ENCODE measurements at places on chromosomes 16 and 17. TPM values are rescaled to one million over a fixed set of nuclear protein-coding genes. Genes with fewer than 3 reads are reported as not detected.

- no peak for DNase-seq
Measured at GRCh38 chr17:38893607-38894006, 23.7 kb downstream of the LASP1 start.

- no peak for DNase-seq
Measured at GRCh38 chr16:565419-566330, 1.1 kb upstream of the NHLRC4 start.

DNA sequence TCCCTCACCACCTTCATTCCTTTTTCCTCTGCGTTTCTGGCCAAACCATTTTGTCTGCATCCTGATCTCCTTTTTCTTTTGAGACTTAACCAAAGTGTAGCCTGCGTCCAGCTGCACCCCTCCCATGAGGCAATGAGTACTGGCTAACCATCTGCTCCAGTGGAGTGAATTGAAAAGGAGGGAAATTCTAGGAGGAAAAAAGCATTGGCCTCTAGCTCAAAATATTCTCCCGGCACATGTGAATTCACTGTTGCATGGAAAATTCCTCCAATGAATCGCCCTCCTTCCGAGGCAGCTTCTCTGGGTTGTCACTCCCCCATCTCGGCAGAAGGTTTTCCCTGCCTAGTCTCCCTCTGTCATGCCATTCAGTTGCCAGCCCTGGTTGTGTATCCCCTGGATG is 5.6 kb downstream of the RAP1GAP2 start:
- DNase-seq, result no peak

DNA sequence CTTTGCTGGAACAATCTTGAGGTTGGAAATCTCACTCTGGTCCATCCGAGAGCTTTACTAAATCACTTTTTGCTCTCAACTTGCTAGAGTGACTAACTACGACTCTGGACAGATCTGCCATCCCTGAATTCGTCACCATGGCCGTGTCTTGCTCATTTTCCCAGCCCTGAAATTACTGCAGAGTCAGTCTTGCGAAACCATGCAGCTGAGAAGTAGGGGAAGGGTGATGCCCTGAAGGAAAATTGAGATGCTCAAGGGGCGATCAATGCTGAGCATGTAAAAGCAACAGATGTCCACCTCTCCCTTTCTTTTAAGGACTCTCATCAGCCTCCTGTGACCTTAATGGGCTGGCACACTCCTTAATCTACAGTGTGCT is 18.8 kb downstream of the PCTP start:
- no peak for DNase-seq

GRCh38 chr17:74387365-74388218 is 20.3 kb downstream of the GPR142 start:
- DNase-seq, result no peak

- DNase-seq, result no peak
Measured at GRCh38 chr17:43645765-43646481, 15.8 kb downstream of the MEOX1 start.

DNA sequence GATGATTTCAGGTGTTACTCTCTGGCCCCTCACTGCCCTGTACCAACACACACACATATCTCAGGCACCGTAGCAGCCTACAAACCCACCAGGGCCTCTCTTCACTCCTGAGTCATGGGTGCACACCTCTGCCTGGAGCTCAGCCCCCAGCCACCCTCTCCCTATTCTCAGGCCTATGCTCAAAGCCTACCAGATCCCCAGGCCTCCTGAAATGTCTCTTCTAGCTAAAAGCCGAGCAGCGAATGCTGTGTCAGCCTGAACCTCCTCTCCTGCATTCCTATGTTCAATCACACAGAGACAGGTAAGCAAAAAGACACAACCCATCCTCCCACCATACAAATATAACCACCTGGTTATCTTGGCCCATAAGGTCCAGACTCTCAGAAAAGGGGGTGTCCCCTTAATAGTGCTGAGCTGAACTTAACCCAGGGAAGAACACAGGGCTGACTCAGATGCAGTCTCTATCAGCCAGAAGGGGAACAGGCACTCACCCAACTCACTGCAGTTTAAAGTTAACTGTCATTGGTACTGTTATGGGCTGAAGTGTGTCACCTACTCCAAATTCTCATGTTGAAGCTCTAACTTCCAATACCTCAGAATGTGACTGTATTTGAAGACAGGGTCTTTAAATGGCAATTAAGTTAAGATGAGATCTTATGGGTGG is 62.0 kb upstream of the TEKT3 start:
- DNase-seq, result no peak

CCL13 gene
- total RNA-seq, result 7.3 TPM

PYY gene
- total RNA-seq, result 61.2 TPM

CLTC gene
- 295 TPM for total RNA-seq

TUBB3 gene
- total RNA-seq, result 4.2 TPM

WFDC1 gene
- 12.3 TPM for total RNA-seq

NSMCE1 gene
- 44.4 TPM for total RNA-seq

TERF2IP gene
- total RNA-seq, result 30.0 TPM

C17orf50 gene
- total RNA-seq, result not detected

TEX2 gene
- total RNA-seq, result 32.9 TPM

ESRP2 gene
- total RNA-seq, result 87.5 TPM

WSCD1 gene
- total RNA-seq, result 50.0 TPM
